ENCODE measurements at places on chromosomes 1 and 21.
A peak's percentile ranks its signal among the peaks of the same experiment; 100 is the strongest.

DNA sequence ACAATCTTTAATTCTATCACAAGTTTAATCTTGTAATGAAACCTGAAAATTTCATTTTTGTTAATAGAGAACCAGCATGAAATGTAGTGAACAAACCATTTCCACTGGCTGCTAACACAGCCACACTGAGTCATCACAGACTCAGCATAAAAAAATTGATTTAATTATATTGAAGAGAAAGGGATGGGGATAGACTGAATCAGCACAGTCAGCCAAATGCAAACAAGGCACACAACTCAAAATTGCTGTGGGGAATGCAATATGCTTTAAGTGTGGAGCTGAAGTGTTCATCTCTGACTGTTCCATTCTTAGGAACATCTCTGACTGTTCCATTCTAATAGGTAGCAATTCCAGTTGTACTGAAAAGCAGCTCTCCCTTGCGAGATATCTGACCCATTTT, 299.8 kb downstream of the MRPL39 start:
- DNase-seq: no peak

DNA sequence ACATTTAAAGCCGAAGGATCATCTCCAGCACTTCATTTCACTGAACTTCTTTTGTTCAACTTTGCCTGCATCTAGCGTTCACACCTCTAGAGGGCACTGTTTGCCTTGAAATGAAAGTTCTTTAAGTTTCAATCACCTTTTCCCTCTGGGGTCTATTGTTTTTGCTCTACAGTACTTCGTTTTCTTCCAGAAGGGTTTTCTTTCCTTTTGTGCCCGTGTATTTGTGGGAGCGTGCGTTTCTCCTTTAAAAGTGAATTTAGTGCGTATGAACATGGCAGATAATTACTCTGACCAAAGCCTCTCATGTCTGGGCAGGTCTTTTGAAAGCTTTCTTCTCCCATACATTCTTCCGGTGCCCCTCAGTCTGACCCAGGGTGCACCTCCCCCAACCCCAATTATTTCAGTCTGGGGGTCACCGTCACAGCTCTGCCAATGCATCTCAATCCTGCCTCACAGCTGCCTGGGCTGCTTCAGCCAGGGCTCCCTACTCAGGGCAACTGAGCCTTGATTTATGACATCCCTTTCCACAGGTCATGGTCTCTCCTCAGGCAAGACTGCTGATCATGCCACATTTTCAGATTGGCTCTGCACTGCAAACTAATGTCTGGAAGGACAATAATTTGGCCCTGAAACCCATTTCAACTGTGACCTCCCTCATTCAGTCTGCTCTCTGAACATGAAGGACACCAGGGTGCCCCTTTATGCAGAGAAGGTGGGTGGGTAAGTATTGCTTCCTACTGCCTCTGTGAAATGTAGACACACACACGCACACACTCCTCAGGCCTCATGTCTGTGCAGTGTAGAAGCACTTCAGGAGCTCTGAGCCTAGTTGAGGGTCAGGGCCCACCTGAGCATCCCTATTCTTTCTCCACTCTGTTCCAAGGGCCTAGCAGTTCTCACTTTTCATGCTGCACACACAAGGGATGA, 88.6 kb downstream of the NUF2 start:
- peak; percentile 83 for DNase-seq

DNA sequence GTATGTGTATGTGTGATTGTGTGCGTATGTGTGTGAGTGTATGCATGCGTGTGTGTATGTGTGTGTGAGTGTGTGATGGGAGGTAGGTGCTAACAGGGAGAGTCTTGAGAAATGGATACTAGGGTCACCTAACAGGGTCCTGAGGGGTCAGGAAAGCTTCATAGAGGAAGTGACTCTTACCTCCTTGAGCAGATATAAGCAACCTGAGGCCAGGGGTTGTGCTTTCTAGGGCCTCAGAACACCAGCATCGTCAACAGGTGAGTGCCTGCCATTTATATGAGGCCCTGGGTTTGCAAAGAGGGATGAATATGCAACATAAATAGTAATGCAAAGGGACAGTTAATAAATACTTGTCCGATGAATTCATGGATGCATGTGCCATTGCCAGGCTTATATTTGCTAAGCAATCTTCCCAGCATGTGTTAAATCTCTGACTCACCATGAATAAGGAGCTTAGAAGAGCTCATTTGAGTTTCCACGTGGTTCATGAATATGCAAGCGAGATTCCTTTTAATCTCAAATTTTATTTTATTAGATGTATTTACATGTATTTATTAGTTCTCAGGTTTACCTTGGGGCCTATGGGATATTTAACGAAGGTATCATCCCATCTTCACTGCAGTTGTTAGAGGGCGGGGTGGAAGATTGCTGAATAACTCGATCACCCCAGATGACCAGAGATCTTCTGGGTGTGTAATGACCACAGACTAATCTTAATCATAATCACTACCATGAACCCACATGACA, 438.3 kb downstream of the CAMTA1 start:
- peak; percentile 81 for DNase-seq

DNA sequence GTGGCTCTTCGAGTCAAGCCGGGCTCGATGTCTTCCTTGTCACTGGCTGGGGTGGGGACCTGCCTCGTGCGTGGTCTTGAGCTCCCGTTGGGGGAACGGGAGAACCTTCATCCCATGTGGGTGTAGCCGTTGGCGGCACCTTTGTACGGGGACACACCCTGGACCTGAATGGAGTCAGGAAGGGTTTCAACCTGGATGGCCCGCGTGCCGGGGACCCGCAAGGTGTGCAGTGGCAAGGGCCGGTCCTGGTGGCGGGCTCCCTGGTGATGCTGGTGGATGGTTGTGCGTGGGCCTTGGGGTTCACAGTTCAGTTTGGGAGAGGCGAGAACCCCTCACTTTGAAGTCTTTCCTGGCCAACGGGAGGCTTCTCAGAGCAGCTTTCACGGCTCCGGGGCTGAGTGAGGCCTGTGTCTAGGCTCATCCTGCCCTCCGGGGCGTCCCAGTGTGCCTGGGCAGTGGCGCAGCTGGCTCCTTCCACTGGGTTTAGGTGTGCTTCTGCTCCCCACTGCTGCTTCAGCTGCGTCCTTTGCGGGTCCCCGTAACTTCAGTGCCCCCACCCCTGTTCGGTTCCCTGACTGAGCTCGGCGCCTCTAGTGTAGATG, 11.4 kb downstream of the SKI start:
- DNase-seq: no peak

- DNase-seq: no peak
These were observed 109.4 kb downstream of the UCHL5 start for GRCh38 chr1:192949783-192950182.

DNA sequence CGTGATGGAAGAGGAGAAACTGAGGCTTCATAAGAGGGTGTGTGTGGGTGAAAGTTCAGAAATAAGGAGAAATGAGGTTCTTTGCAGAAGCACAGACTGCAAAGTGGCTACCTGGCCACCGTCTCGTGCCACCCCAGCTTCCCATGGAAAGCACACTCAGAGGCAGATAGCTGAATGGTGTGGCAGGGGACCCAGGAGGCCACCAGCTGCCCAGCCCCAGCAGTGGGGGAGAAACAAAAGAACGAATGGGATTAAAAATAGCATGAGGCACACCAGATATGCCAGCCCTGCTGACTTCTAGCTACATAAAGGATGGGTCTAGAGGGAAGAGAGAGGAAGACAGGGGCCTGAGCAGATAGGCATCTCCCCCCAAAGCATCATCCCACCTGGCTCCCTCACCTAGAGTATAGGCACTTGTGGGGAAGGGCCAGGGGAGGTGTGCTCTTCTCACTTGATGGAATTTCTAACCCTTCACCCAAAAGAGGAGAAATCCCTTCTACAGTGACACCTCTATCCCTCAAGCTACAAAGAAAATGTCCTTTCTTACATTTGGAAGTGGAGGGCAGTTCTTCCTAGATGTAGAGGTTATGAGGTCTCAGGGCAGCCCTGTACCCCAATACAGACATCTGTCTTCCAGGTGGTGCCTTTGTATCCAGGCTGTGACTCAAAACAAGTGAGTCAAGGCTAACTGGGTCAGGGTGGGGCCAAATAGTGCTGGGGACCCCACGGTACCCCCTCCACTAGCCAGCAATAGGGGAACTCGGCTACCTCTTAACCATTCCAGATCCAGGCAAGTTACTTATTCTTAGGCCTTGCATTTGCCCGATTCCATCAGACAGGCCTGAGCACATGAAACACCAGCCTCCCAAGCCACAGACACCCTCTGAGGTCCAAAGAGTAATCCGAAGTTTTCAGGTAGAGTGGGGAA, 3.5 kb downstream of the HDGF start:
- DNase-seq: peak; percentile 42

DNA sequence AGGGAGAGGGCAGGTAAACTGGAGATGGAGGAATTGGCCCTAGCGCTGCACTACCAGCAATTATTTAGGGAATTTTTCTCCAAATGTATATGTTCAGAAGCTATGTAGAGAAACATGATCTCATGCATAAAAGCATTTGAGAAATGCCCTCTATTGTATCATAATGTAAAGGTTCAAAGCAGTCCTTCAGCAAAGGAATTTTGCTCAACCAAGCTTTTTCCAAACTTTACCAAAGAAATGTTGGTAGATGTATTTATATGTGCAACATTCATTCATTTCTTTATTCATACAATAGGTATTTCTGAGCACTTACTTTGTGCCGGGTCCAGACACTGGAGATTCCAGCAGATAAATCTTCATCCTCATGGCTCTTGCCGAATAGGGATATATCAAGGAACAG, 64.4 kb downstream of the XCL1 start:
- DNase-seq: no peak

All from NCI-H146 (cell line).